Fibroblast of upper back skin (primary cell): ENCODE measurements at places on chromosomes 1 and 21.

- DNase-seq = peak; percentile 40
These were observed 30.0 kb downstream of the ZMYM4 start for GRCh38 chr1:35298464-35298863.

DNA sequence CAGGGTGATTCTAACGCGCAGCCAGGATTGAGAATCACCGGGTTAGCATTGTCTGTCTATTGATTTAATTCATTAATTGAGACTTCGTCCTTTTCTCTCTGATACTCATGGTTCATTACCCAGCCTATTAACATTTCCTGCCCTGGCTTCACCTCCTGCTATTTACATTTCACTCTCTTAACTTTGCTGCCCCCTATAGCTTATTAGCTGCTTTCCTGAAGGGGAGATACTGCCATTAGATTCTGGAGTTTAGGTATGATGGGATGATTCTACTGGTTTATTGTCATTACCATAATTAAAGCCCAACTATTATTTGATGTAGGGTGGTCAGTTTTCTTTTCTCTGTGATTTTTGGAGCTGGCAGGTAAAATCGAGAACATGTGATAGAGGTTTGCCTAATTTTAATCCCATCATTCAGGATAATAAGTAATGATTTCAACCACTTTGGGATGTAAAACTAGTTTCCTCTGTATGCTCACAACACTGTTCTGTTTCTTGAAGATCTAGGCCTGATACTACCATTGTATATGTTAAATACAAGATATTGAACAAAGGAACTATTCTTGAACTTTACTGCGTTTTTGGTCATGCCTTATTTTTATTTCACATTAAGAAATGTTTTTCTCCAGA, 6.4 kb downstream of the PPP2R5A start:
- DNase-seq = peak; percentile 59

DNA sequence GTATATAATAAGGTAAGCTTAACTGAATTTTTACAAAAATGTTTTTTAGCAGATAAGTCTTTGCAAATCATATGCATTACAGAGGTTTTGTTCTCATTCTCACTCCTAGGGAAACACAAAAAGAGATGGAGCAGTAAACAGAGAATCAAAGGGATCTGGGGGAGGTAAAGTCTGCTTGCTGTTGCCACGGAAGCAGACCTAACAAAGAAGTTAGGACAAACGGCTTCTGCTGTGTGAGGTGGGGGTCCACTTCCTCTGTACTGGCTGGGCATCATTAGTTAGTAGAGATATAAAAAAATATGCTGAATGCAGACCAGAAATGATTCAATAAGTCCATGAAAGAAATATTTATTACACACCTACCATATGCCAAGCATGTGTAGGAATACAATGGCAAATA, 34.2 kb downstream of the GJA5 start:
- DNase-seq = no peak

GRCh38 chr1:85137660-85138059, 63.2 kb downstream of the SYDE2 start:
- no peak for DNase-seq

- DNase-seq = peak; percentile 63
These were observed 64.0 kb downstream of the CD46 start for GRCh38 chr1:207815913-207816291.

DNA sequence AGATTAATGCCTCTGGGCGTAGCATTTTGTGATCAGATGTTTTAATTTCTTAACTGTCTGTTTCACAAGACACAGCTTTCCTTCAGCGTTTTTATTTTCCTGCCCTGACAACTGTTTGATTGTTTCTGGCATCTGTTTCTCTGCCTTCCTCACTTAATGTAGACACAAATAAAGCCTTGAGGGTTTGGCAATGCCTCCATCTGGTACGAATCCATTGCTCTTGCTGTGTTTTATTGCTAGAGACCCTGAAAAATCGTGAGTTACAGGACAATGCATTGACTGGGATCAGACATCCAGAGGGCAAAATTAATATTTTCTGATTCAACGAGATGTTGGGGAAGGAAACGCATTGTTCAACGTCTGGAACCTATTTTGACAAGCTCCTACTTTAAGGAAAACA, 363.5 kb downstream of the MRPL39 start:
- peak; percentile 3 for DNase-seq

DNA sequence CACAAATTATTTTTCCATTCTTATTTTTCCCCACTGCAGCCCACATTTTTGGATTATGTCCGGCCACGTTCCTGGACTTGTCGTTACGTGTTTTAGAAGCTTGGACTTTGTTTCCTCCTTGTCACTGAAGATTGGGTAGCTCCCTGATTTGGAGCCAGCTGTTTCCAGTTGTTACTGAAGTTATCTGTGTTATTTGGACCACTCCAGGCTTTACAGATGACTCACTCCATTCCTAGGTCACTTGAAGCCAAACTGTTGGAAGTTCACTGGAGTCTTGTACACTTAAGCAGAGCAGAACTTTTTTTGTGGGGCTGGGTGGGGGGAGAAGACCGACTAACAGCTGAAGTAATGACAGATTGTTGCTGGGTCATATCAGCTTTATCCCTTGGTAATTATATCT, 12.2 kb upstream of the AXDND1 start:
- peak; percentile 62 for DNase-seq

DNA sequence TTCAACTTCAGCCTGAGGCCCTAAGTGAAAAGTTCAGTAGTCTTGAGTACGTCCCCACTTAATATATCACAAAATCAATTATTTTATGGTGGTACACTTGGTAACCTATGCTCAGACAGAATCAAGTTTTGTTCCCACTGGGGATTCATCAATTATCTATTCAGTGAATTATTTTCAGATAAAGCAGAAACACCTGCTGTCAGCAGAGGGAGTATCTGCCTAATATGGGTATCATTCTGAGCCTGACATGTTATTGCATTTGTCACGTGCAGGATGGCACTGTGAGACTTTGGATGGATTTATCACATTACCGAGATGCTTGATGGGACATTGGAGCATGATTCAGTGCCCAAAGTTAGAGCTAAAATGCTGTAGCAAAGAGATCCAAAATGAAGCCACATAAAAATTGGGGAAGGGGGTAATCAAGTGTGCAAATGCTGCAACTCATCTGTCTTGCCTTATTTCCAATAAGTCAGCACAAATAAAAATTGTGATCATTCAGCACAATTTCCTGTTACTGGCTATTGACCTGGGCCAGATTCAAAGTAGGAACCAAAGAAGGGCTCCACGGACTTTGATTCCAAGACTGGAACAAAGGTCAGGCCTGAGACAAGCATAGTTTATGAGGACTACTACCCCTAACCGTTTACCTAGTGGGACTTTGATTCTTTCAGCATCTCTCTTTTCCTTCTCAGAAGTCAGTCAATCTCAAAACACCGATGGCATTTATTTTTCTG, 657.6 kb downstream of the LMO4 start:
- no peak for DNase-seq

- no peak for DNase-seq
These were observed 30.2 kb upstream of the SMIM12 start for GRCh38 chr1:34889705-34890104.

DNA sequence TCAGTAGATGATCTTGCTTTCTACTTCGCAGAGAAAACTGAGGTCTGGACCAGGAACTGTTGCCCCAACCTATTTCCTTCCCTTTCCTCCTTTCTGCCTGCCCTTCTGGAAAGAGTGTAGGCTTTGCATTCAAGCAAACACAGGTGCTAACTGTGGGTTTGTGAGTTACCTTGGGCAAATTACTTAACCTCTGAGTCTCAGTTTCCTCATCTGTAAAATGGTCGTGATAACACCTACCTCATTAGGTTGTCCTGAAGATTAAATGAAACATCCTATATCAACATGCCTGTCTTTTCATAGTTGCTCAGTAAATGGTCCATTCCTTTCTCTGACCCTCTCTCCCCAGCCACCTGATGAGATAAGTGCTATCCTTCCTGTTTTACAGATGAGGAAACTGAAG, 9.5 kb upstream of the BLACAT1 start:
- no peak for DNase-seq

DNA sequence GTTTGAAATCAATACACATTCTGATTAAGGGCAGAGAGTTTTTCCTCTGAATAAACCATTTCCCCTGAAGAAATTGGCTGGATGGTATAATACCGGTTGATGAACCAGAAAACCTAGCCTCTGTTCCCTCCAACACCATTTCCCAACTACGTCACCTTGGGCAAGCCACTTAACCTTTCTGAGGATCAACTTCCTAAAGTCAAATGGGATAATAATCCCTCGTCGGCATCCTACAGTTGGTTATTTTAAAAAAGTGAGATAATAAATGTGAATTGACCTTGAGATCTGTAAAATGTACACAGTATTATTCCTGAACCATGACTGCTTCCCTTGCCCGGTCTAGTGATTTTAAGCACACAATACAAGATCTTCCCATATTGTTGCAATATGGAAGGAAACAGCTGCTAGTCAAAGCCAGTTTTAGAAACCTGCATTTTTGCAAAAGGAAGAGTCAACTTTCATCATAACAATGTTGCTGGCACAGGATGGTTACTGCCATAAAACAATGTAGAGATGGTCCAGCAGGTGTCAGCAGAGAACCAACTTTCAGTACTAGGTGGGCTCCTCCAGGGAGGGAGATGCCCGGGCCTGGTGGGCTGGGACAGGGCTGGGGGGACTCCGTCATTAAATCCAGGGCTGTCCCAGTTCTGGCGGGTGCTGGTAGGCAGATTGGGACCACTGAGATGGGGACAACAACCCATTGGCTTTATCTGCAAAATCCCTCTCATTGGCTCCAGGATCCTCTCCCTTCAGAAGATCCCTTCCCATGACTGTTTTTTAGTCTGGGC, 5.2 kb upstream of the HLX start:
- DNase-seq = peak; percentile 73

- no peak for DNase-seq
These were observed 48.3 kb downstream of the IGSF21 start for GRCh38 chr1:18155881-18156385.

DNA sequence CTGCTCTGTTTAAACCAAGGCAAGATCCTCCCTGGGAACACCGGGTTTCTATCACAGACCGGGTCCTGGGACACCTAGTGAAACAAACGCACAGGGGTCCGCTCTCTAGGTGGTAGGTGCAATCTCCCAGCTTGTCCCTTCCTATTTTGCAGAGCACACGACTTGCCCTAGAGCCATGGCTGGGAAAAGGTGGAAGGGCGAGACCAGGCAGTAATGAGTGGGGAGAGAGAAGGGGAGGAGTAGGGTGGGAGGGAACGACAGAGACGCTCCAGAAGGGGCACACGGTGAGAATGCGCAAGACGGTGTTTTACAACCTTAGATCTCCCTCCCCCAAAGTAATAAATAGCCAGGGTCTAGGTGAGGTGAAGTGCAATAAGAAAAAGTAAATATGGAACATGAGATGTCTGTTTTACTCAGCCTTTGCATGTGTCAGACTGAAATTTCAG, 9.3 kb upstream of the ARHGAP29 start:
- no peak for DNase-seq

DNA sequence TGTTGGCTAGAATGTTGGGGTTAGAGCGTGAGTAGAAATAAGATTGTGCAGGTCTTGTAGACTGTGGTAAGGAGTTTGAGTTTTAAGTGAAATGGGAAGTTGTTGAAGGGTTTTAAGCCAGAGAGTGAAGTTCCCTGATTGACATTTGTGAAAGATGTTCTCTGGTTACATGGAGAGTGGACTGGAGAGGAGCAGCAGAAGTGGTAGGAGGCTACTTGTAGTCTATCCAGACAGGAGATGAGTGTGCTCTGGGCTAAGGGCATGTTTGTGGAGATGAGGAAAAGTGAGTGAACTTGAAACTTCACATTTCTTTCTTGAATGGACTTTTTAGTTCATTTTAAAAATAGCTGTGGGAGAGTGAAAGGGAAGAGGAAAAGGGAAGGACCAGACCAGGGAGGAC, 37.0 kb downstream of the F3 start:
- no peak for DNase-seq

DNA sequence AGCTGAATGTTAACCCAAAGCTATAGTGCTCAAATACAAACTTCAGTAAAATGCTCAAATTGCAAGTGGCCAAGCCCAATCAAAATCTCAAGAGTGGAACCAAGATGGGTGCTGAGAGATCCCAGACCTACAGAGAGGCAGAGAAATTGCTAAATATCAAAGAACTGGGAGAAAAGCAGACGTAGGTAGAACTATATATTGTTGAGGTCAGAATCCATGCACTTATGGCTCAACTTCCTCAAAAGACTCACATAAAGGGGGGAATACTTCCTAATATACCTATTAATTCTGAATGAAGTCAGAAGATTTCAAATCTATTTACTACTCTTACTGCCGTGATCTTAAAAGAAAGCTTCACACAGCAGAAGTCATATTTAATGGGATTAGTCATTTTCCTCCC, 65.2 kb downstream of the PUM1 start:
- DNase-seq = no peak

DNA sequence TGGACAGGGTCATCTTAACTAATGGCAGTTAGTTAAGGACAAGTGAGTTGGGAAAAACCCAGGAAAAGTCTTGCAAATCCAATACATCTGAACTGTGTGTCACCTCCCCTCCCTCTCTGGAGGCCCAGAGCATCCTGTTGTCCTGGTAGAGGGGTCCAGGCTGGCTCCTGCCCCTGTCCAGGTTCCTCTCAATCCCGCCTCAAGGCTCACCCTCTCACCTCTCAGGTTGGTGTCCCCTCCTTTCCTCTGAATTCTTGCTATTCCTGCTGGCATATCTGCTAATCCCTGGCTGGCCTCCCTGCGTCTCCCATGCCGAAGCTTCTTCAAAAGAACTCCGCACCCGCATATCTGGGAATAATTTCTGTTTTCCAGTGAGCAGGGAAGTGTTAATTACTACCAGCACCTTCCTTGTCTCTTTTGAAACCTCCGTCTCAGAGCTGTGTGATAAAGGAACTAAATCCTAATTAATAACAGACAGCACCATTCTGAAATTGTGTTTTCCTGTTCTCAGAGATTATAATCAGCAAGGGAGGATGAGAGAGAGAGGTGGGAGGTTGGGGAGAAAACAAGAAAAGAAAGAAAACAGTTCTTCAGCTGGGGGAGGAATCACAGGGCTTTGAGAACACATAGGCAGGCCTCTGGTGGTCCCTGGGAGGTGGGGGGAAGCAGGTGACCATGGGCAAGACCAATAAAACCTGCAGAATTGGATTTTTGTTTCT, 568.0 kb downstream of the PTPRU start:
- DNase-seq = no peak

- no peak for DNase-seq
These were observed 10.6 kb downstream of the SELENBP1 start for GRCh38 chr1:151361883-151362282.

DNA sequence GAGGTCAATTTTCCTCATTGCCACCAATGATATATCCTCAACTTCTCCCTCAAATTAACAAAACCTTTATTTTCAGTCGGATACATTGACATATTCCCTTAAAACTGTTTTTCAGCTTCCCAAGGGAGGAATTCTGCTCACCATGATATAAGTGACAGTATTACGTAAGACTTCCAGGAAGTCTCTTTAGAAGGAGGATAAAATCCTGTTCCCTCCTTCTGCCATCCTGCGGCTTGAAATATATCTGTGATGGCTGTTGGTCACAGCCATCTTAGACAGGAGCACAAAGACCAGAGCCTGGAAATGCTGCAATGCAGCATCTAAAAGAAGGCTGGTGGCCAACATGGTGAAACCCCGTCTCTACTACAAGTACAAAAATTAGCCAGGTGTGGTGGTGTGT, 270.4 kb downstream of the GPATCH2 start:
- DNase-seq = no peak
